ENCODE measurements at places on chromosomes 7 and 10.

GRCh38 chr10:113226399-113226798 is 276.4 kb downstream of the TCF7L2 start:
- no peak for DNase-seq

GRCh38 chr7:25586513-25586912 is 358.2 kb upstream of the NPVF start:
- no peak for DNase-seq

DNA sequence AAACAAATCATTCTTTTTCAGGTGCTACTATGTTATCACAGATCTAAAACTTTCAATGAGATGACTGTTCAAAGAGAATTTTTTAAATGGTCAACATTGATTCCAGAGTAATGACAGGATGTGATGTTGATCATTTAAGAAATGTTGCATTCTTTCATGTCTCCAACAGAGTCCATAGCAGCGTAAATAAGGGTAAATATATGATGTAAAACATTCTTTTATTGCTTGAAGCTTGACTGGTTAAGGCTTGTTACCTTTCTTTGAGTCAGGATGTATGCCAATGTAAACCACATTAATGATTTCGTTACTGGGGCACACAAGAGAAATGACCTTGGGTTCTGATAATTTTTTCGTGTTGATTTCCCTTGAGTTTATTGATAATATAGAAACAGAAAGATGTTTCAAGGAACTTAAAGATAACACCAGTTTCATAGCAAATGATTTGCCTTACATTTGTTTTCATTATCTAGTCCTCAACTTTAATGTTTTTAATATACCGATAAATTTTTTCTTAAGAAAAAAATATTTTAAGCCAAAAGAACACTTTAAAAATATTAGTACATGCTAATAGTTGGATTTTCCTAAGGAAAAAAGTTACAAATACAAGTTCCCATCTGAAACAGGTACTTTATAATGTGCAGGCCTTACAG is 3.5 kb downstream of the STK17A start:
- no peak for DNase-seq

DNA sequence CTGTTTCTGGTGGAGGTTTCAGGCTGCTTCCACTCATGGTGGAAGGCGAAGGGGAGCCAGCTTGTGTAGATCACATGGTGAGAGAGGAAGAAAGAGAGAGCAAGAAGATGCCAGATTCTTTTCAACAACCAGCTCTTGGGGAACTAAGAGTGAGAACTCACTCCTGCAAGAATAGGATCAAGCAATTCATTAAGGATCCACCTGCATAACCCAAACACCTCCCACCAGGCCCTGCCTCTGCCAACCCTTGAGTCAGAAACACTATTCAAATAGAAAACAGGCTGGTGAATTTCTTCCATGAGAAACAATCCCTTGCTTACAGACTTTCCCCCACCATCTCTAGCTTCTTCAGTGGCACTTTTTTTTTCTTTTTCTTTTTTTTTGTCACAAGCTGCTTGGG is 317.2 kb downstream of the GPR158 start:
- no peak for DNase-seq

DNA sequence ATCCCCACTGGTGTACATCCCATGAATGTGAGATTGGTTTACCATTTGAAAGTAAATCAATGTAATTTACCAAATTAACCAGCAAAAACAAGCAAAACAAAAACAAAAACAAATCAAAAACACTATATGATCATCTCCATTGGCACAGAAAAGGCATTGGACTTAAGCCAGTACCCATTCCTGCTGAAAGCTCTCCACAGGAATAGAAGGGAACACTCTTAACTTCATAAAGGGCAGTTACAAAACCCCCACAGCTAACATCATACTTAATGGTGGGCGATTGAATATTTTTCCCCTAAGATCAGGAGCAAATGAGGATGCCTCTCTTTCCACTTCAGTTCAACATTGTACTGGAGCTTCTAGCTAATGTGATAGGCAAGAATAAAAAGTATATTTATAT is 34.1 kb downstream of the PRKG1 start:
- DNase-seq: no peak

GRCh38 chr7:43557831-43558495 is 24.9 kb upstream of the STK17A start:
- no peak for DNase-seq

DNA sequence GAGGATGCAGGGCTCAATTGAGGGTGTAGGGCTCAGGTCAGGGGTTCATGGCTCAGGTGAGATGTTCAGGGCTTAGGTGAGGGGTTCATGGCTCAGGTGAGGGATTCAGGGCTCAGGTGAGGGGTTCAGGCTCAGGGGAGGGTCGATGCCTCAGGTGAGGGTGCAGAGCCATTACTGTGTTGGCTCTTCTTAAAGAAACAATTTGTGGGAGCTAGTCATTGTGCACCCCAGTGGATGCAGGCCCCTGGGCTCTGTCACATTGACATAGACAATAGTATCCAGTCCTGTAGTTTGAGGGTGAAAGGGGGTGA is 86.7 kb downstream of the ADCY1 start:
- DNase-seq: no peak

- no peak for DNase-seq
Observed at GRCh38 chr7:53602817-53603418, 567.5 kb downstream of the POM121L12 start.

GRCh38 chr7:139896288-139896687 is 67.2 kb downstream of the TBXAS1 start:
- DNase-seq: no peak

GRCh38 chr7:7851991-7852390 is 116.6 kb upstream of the GLCCI1 start:
- no peak for DNase-seq

Data from effector memory CD8-positive, alpha-beta T cell (primary cell).